Fibroblast of skin of scalp (primary cell): ENCODE measurements at places on chromosomes 5 and 9.

- peak; percentile 77 for DNase-seq
These were observed 34.8 kb downstream of the ITGA2 start for GRCh38 chr5:53023969-53024368.

GRCh38 chr5:134459010-134459403, 47.3 kb upstream of the CDKN2AIPNL start:
- DNase-seq = no peak

DNA sequence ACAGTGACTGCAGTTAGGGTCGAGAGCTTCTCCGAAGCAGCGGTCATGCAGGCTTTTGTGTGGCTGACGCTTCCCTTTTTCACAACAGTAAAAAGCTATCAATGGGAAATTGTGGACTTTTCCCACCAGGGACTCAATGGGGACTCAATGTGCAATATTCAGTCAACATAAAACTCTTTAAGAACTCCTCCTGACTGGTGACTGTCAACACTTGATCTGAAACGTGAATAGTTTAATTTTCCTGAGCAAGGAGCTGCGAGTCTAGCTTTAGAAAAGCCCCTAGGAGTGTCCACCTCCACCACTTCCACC, 28.7 kb downstream of the EXOC3 start:
- no peak for DNase-seq

GRCh38 chr9:117091529-117091928, 323.3 kb downstream of the ASTN2 start:
- no peak for DNase-seq

GRCh38 chr5:157764531-157764930, 21.0 kb downstream of the LSM11 start:
- DNase-seq = no peak

GRCh38 chr5:35473589-35473988, 144.1 kb upstream of the SPEF2 start:
- no peak for DNase-seq

DNA sequence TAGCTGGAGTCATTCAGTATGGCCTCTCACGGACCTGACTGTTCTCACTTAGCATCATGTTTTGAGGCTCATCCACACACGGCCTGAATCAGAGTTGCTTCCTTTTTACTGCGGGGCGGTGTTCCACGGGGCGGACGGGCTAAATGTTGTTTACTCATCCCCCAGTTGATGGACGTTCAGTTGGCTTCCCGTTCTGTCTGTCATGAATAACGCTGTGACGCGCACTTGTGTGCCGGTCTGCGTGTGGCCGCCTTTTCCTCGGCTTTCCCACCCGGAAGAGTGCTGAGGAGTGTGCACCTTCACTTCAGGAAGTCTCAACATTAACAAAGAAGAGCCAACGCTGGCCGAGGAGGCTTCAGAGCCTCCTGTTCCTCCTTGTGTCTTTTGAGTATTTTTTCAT, 39.0 kb upstream of the IRX4 start:
- DNase-seq = no peak

GRCh38 chr5:73234204-73234555, 61.2 kb downstream of the TMEM174 start:
- no peak for DNase-seq

DNA sequence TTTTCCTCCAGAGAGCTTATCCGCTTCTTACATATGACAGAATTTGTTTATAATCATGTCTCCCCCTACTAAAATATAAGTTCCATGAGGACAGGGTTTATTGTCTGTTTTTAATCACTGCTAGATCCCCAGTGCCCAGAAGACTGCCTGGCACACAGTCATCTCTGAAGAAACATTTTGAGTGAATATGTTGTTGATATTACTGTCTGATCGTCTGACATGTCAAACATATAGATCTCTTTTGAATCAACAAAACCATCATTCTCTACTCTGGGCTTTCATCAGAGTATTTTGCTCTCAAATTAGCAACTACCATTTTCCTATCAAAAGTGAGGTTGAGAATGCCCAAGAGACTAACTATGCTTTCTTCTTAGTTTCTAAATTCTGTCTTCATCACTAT, 67.3 kb upstream of the SHISAL2B start:
- no peak for DNase-seq

DNA sequence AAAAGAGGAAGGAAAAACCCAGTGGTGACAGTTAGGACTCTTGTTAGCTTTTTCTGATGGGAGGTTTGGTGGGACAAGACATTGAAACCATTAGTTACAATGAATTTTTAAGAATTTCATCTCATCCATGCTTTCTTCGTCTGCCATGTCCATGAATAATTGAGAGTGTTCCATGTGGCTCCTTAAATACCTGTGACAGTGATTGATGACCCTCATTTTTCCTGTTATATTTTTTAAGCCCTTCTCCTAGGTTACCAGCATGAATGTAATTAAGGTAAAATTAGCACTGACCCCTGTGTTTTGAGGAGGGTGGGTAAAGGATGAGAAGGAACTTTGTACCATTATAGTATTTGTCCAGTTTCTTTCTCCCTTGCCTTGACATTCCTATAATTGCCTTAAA, 23.5 kb upstream of the PHF2 start:
- DNase-seq = no peak

GRCh38 chr9:110224583-110224982, 16.6 kb upstream of the C9orf152 start:
- no peak for DNase-seq

DNA sequence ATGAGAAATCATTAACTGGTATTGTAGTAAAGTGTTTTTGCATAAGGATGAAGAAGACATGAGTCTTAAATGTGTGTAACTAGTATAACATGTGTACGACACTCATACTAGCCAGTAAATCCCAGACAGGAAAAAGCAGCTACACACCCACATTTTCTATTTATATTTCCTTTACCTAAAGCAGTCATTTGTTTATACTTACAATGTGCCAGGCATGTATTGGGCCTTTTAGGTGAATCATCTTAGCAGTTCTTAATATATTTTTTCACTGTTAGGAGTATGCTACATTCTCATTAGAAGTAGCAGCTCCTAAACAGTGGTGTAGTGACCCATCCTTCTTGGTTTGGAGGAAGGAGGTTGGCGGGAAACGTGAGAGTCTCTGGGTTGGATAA, 55.8 kb upstream of the TMC1 start:
- DNase-seq = no peak

DNA sequence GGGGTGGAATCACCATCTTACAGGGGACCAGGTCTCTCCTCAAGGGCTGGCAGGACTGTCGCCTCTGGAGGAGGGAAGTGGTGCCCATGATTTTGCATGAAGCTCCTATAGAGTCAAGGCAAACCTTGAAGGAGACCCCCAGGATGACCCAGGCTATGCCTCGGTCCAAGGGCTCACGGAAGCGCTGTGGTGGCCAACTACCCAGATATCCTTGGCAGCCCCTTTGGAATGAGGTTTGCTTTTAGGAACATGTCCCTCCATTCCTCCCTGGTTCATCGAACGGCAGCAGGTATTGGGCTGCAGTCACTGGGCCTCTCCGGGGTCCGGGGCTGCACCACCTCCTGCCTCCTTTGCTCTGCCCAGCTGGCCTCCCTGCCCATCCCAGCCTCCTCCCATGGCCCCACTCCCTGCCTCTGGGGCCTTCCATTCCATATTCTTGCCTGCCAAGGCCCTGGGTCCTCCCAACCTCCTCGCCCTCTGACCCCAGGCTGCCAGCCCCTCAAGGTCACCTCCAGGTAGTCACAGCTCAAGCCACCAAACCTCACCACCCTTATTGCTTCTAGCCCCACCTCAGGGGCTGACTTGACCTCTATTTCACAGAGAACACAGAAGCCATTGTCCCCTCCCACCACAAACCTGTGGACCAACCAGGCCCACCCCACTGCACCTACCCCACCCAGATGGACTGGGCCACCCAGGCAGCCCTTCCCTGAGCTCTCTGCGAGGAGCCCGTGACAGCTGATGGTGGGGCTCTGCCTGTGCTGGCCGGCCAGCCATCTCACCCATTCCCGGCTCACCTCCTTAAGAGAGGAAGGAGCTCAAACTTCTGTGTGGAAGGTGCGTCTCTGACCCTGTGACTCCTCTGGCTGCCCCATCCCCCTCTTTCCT, 3.6 kb upstream of the IL3 start:
- DNase-seq = no peak

DNA sequence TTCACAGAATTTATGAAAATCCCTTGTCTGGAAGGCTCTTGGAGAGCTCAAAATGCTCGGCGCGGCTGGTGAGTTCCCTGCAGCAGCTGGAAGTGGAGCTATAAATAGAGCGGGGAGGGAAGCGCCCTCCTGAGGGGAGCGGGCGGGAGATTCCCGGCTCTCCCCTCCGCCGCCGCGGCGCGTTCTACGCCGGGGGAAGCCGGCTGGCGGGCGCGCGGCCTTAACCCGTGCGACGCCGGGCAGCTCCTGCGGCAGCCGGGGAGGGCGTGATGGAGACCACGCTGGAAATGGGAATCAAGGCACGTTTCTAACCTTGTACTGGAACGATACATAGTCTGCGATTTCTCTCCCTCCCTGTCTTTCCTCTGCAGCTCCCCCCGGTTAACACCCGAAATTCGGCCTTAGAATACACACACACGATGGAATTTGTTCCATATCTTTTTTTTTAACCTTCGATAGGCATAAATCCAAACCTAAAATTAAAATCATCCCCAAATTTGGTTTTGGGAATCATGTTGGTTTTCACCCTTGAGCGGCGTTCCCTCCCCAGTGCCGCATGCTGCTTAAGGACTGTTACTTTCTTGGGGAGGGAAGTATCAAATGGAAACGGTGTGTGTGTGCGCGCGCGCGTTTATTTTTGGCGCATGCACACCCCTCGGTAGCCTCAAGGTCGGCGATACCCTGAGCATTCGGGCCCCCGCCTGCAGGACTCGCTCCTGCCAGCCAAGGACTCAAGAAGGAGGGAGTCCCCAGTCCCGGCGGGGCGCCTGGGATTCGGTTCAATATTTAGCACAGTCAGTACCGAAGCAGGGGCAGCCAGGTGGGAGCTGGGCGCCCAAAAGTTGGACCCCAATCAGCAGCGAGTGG, 306.3 kb upstream of the KCNN2 start:
- DNase-seq = peak; percentile 73

DNA sequence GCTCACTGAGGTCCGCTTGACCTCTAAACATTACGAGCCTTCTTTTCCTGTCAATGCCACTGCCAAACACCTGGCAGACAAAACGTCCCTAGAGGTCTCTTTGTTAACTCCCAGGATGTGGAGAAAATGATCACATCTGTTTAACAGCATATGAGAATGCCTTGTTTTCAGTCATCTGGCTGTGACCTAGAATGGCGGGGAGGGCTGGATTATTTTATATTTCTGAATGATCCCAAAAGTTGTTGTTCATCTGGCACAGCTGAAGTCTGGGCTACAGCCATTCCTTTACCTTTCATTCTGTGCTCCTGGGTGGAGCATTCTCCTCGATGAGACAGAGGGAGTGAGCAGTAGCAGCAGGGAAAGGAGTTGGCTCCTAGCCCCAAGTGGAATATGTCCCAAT, 138.2 kb downstream of the PRDM6 start:
- DNase-seq = no peak

DNA sequence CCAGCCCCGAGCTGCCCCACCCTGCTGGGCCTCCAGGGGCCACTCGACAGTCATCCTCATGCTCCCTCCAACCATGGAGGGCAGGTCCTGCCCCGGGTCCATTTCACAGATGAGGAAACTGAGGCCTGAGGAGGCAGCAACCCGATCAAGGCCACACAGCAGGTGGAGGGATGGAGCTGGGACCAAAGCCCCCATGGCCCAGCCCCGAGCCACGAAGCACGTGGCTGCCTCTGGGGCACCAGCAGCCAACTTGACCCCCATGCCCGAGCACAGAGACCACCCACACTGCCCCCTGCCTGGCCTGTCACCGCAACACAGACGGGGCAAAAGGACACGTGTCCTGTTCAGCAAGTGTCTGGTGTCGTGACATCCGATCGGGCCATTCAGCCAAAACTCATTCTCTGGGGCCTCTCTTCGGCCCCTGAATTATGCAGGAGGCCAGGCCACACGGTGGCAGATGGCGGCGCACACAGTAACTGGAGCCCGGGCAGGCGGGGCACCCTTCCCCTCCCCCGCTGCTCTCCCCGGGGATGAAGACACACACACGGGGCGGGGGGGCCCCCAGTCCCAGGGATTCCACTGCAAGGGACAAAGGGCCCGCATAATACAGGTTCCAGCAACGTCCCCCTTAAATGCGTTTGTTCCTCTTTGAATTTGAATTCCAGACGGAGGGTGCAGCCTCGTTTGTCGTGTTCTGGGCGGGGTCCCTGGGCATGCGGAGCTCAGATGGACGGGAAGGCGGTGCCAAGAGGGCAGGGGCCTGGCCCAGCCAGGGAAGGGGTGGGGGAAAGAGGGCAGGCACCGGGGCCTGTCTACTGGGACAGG, 29.4 kb upstream of the TMEM250 start:
- DNase-seq = no peak

DNA sequence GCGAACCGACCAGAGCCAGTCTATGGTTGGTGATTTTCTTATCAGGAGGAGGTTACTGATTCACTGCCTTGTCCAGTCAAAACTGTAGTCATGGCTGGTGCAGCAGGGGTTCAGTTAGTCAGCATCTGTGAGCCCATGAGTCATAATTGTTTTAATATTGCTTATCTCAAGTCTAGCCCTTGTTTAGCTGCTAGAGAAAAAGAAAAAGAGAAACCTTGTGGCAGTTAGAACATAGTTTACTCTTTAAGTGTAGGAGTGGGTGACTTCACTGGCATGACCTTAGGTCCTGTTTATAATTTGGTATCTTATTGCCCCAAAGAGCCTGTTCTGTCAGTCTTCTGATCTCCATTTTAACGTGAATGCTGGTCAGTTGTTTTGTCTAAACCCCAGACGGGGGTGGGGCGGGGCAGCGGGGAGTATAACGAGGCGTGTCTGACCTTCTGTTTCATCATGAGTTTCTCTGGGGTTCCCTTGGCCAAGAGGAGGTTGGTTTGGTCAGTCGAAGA, 76.9 kb upstream of the NFIL3 start:
- DNase-seq = peak; percentile 80

DNA sequence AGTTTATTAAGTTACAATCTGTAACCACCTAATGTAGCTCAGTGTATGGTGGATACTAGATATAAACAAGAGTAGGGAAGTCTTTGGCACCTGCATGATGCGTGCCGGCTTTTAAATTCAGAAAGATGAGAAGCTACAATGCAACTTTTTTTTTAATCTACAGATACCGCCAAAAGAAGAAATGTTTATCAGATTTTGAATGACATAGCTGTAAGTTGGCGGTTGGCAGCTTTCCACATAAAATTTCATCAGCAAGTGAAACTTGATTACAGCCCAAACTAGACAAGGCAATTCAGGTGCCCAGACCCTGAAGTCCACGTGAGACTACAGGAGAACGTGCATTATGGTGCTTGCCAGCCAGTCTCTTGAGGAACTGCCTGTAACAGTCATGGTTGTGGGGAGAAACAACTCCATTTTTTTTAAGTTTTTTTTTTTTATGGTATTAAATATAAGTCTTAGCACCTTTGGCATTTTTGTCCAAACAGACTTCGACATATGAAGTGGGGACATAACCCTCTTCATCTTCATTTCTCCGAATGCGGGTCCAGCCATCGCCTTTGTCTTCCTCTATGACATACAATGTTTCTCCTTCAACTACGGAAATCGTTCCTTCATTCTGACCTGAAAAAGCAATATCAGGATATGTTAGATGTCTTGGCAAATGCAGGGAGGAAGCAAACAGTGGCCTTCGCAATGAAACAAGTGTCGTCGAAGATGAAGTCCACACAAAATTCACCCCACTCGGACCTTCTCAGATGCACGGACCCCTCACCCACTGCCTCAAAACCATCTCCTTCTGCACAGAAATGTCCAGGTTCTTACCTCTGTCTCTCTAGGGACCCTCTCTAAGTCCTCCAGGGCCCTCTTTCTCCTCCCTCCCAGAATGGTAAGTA, 60.4 kb downstream of the USP20 start:
- DNase-seq = no peak
